ENCODE measurements at places on chromosomes 6 and 20. TPM values are rescaled to one million over a fixed set of nuclear protein-coding genes. Genes with fewer than 3 reads are reported as not detected.

GRCh38 chr6:32865724-32866443, 11.9 kb downstream of the PSMB9 start:
- peak overlapping the region; percentile 62 for H3K27ac ChIP-seq
- H3K36me3 ChIP-seq: peaks cover 37% of the 10 kb centered on the region
- peaks cover 40% of the 10 kb centered on the region for H3K4me1 ChIP-seq
- H3K27me3 ChIP-seq: no peaks in the 10 kb centered on the region
- DNase-seq: no peak

- no peak overlapping the region for H3K4me3 ChIP-seq
- H3K4me1 ChIP-seq: no peaks in the 10 kb centered on the region
- no peak overlapping the region for H3K27ac ChIP-seq
- no peaks in the 10 kb centered on the region for H3K36me3 ChIP-seq
- no peak for DNase-seq
These were observed 56.0 kb downstream of the SLC24A3 start for GRCh38 chr20:19268426-19268825.

DNA sequence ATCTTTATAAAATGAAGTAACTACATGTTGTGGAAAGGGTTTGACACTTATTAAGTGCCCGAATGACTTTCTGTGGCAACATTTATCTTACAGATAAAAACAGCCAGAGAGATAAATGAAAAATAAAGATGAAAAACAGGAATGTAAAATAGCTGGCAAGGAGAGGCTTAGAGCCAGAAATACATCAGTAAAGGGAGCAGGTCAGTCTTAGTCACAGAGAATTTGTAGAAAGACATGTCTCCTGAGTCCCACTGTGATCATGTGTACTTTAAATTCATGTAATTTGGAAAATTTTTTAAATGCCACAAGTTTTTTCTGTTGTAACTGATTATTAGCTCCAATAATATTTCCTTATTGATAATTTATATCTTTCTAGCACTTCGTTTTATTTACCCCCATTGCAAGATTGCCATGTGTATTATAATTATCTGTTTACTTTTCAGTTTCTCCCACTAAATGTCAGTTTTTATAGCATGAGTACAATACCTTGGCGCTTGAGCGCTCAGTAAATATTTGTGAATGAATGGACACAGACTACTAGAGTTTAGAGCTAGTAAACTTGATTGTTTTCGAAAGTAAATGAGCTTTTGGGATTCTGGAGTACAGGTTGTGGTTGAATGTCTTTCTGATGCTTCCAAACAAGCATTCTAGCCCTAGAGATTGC, 15.2 kb downstream of the TAB2 start:
- no peak for DNase-seq
- H3K27me3 ChIP-seq: no peaks in the 10 kb centered on the region
- H3K27ac ChIP-seq: peak overlapping the region; percentile 62
- peaks cover 85% of the 10 kb centered on the region for H3K4me1 ChIP-seq

- no peak overlapping the region for H3K4me3 ChIP-seq
- H3K4me1 ChIP-seq: peaks cover 23% of the 10 kb centered on the region
- H3K27me3 ChIP-seq: no peaks in the 10 kb centered on the region
- H3K27ac ChIP-seq: peak overlapping the region; percentile 25
These were observed 166.8 kb upstream of the SLC22A16 start for GRCh38 chr6:110643175-110643574.

DNA sequence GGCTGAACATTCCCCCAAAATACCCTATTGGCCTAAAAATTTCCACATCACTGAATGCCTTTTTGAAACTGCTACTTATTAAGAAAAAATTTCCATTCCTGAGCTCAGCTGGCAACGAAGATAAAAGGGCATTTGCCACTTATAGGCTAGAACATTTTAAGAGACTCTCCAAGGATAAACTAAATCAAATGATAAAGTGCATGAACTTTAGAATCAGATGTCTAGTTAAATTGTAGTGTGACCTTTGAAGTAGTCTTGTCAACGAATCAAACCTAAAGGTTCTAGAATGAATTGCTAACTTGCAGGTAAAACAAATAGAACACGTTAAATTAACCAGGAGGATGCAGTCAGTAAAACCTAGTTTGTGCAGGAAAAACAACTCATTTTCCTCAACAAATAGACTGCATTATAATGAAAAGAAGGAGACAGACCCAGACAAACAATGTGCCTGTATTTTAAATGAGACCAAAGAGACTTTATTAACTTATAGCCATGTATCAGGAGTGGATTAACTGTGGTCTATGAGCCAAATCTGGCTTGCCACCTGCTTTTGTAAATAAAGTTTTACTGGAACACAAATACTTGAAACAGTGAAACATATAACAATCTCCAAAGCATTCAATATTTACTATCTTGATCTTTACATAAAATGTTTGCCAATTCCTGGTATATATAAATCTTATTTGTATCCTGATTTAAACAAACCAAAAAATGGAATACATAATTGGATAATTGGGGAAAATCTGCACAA, 184.4 kb downstream of the MEI4 start:
- DNase-seq: no peak
- H3K27me3 ChIP-seq: no peaks in the 10 kb centered on the region
- no peak overlapping the region for H3K27ac ChIP-seq
- no peak overlapping the region for H3K4me3 ChIP-seq

DNA sequence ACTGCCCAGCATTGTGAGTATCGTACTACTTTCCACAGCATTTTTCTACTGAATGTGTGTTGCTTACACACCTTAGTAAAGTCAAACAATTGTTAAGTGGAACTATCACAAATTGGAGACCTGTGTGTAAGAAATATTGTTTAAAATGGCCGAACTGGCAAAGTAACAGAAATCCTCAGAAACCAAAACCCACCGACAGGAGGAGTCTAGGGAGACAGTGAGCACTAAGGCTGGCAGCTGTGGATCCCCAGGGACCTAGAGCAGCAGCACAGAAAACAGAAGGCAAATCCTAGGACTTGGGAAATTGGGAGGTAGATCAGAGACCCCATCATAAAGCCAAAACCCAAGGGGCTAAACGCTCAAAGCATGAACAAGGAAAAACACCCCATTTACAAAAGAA, 69.9 kb downstream of the SESN1 start:
- H3K27ac ChIP-seq: no peak overlapping the region
- H3K27me3 ChIP-seq: peaks cover 9% of the 10 kb centered on the region
- H3K36me3 ChIP-seq: no peaks in the 10 kb centered on the region
- peaks cover 8% of the 10 kb centered on the region for H3K4me1 ChIP-seq
- no peak for DNase-seq
- no peak overlapping the region for H3K4me3 ChIP-seq

DNA sequence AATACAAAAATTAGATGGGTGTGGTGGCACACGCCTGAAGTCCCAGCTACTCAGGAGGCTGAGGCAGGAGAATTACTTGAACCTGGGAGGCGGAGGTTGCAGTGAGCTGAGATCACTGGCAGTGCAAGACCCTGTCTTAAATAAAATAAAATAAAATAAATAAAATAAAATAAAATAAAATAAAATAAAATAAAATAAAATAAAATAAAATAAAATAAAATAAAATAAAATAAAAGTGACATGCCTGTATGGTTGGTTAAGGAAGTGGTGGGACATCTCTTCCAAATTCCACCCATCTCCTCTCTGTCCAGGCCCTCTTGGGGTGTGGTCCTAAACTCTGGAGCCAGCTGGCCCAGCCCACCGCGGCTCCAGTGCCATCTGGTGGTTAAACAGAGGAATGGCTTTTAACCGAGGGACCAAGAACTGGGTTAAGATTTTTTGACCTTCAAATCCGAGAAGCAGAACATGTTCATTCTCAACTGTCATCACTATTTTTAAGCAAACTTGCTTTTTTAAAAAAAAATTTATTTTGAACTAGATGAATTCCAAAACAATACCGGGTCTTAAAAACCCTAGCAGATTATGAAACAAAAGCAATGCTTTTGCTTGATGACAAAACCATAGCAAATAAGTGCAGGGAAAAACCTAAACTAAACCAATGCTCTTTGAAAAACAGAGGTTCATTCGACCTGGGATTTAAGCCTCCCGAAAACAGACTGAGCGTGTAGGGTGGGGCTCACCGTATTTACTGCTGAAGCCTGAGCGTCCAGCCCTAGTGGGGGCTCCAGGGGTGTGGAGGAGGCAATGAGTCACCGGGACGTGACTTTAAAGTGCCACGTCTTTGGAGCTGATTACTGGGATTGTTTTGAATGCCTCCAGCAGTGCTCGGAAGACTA, 68.8 kb downstream of the CDC5L start:
- H3K4me1 ChIP-seq: peaks cover 3% of the 10 kb centered on the region
- no peak for DNase-seq
- H3K36me3 ChIP-seq: peaks cover 6% of the 10 kb centered on the region
- H3K4me3 ChIP-seq: no peak overlapping the region

DNA sequence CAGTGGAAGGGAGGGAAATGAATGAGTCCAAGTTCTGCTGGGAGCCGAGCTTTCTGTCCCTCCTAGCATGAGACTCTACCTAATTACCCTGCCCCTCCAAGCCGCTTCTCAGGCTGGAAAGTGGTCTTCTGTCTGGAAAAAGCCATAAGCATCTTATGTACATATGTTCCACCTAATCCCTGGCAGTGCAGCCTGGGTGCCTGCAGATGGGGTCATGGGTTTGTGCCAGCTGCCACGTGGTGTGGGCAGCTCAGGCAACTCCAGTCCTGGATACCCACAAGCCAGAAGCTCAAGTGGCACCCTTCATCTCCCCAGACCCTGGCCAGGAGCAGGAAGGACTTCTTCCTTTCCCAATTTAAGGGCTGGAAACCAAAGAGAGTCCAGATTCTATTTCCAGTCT, 253.1 kb downstream of the LY86 start:
- H3K4me1 ChIP-seq: no peaks in the 10 kb centered on the region
- H3K27ac ChIP-seq: no peak overlapping the region
- no peaks in the 10 kb centered on the region for H3K36me3 ChIP-seq
- no peak for DNase-seq

Gene CD109
- 24.4 TPM for total RNA-seq

Gene PTCHD4
- not detected for total RNA-seq

Gene KCNK15
- total RNA-seq: 0.34 TPM

Measured in activated T-helper 2 cell treated with anti-CD3 and anti-CD28 coated beads, Interferon-gamma antibody, Interleukin-2, Interleukin-4, amounts not matched to agents 10 μg/mL and 5 μg/mL and 100 μg/mL, durations not matched to agents 14 hours and 24 hours and 36 hours (primary cell).